ENCODE measurements at places on chromosomes 11 and 22.

- DNase-seq: no peak
Observed at GRCh38 chr11:131370901-131371790, 731 bp downstream of the NTM start.

GRCh38 chr11:2559527-2560311, 114.9 kb downstream of the KCNQ1 start:
- DNase-seq: no peak

- DNase-seq: no peak
Observed at GRCh38 chr11:45151362-45151982, 5.0 kb downstream of the PRDM11 start.

DNA sequence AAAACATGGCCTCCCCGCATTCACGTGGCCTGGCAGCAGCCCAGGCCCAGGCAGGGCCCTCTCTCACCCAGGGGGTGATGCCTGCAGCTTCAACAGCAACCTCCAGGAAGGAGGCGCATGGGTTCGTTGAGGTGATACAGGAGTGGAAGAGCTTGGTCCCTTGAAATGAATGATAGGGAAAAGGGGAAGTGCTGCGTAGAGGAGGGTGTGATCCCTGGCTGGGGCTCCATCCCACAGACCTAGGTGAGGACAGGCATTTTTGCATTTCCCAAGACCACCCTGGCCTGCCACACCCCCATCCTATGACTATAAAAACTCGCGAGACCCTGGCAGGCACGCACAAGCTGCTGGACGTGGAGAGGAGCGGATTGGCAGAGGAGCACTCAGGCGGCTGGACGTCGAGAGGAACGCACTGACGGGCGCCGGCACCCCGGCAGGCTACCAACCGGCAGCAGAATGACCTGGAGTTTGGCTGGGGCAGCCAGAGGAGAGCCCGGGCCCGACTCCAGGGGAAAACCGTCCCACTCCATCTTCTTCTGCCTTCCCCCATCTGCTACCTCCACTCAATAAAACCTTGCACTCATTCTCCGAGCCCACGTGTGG, 32.6 kb downstream of the RTN4R start:
- DNase-seq: no peak

DNA sequence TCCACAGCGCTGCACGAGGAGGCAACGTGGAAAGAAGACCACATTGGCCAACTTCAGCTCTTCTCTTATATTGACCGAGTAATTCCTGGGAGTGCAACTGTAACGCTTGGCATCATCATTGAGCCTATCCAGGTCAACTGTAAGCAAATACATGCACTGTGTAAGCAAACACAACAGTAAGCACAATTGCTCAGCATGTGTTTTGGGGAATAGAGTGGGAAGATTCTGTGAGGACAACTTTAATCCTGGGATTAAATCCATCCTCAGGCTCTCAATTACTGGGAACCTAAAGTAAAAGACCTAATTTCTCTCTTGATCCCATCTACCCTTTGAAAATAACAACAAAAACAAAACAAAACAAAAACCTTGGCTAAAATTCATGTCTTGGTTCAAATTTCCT, 109.5 kb upstream of the DDI1 start:
- no peak for DNase-seq

DNA sequence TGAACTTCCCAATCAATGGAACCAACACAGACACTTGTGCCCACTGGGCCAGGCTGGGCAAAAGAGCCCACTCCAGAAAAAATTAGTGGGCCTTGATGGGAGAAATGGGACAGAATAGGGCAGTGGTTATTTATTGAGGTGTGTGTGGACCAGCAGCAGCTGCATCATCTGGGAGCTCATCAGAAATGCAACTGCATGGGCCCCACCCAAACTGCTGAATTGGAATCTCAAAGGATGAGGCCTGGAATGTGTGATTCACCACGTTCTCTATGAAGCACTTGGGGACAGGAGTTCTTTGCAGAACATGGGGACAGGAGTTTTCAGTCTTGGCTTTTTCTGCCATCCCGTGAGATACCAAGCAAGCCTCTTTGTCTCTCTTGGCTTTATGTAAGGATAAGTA, 255.6 kb upstream of the PLET1 start:
- DNase-seq: no peak

GRCh38 chr22:19648419-19648929, 65.8 kb upstream of the SEPTIN5 start:
- DNase-seq: no peak

GRCh38 chr11:84224042-84224441, 937.9 kb upstream of the CCDC90B start:
- no peak for DNase-seq

GRCh38 chr22:36913427-36914389, at the start of gene CSF2RB:
TSS of gene CSF2RB (plus strand) at chr22:36913628. CDS start at chr22:36922208, 8,580 bp downstream.
- no peak for DNase-seq

DNA sequence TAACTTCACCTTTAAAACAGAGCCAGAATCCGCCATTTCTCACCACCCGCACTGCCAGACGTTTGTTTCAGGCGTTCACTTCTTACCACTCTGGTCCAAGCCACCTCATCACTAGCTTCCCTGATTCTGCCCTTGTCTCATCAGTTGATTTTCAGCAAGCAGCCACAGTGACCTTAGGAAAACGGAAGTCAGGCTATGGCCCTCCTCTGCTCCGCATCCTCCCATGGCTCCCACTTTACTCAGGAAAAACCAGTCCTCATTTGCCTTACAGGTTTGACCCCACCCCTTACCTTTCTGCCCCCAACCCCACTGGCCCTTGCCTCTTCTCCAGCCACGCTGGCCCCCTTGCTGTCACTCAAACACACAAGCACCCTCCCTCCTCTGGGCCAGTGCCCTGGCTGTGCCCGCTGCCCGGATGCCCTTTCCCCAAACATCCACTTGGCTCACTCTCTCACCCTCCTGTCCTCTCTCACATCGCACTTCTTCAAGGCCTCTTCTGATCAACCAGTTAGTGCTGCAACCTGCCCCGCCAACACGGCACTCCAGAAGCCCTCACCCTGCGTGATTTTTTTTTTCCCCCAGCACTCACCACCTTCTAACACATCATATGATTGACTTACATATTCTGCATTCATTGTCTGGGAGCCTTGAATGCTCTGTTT, 18.9 kb downstream of the TPST2 start:
- no peak for DNase-seq

DNA sequence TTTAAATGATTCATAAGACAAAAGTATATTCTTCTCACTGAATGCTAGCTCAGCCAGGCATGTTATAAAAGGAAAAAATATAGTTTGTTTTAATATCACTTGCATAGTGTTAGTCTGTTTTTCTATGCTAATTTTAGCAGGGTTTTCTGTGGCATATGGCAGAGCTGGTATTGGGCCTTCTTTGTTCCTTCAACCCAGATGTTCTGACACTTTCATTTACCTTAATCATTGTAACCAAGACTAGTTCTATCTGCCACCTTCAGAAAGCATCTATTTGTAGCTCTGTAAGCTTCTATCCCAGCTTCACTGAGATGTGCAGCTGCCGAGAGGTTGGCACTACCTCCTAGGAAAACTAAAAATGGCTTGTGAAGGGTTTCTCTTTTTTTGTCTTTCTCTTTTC, 338.7 kb downstream of the GUCY1A2 start:
- DNase-seq: no peak

DNA sequence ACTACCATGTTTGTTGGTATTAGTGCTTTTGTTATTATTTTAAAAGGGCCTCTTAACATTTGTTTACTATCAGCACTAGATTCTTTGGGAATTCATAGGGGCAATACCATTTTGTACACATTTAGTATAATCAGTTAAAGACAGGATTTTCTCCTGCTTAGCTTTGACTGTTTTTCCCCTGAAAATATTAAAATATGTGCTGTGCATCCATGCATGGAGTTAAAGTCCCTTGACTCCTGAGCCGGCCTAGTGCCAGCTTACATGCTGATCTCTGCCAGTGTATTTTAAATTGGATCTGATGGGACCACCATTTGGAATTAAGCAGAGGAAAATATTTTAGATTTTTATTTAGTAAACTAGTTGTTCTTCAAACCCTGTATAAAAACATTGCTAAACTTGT, 161.4 kb downstream of the METTL15 start:
- DNase-seq: no peak

DNA sequence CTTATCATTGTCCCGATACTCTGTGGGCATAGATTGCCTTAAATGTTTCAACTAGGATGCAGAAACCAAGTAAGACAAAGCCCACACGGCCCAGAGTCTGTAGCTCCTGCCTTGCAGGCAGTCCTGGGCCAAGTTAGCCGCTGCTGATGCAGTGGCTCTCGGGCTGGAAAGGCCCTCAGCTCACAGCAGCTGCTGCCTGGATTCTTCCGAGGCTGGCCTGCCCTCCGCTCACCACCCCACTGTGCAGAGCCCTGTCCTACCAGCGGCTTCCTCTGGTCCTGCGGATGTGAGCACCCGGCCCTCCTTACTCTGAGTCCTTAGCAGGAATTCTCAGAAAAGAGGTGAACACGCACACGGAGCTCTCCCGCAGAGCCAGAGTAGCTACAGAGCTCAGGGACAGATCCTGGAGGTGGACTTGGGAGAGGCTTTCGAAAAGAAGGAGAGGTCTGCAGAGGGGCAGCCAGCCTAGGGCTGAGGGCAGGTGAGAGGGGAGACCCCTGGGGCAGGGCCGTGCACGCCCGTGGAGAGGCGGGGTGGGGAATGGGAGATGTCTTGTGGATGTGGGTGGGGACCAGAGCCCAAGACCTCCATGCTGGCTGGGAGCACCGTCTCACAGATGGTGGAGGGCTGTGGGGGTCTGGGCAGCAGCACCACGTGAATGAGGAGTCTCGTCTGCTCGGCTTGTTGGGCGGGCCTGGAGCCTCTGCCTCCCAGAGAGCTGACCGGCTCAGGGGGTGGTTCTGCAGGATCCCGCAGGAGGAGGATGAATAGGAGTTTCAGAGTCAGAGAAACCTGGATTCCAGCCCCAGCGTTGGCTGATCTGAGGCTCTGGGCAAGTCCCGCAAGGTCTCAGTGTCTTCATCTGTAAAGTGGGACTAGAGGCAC, 117.4 kb upstream of the B3GAT1 start:
- DNase-seq: no peak

DNA sequence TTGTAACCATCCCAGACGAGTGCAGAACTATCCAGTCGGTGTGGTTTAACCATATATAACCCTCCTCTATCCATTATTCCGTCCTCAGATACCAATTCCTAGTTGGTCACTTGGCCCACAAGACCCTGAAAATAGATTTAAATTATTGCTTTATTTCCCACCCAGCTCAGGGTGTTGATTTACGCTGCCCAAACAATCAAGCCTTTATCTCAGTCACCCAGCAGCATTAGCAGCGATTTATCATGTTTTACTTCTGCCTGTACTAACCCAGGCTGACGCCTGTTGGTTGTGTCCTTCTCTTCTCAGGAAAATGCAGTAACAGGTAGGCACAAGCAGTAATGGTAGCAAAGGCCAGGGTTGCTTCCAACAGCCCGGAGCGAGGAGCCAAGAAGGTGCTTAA, 81.2 kb downstream of the DSCAML1 start:
- no peak for DNase-seq

DNA sequence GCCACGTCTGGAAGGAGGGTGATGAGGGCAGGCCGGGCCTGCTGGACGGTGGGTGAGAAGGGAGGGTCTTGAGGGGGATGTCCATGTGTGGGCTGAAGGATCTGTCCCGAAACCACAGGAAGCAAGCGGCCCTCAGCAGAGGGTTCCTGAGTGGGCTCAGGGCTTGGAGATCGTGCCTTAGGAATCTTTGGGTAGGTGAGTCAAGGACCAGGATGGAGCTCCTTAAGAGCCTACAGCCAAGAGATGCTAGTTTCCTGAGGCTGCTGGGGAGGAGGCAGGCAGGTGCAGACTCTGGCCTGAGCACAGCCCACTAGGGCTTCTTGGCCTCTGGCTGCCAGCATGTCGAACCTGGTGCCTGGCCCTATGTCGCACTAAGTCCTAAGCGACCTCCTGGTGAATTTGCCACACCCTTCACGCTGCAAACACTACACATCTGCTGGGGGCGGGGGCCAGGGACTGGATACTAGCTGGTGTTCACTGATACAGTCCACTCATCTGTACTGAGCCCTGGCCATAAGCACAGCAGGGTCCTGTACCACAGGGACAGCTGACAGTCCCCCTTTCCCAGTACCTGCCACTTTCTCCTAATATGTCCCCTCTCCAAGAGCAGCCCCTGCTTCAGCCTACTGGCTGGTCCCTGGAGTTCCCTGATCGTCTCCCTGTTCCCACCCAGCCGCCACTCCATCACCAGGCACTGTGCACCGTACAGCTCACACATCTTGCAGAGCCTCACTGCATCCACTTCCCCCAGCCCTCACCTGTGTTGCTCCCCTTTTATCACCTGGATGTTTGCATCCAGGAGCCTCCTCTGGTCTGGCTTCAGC, 19.5 kb downstream of the GNAZ start:
- DNase-seq: no peak

- peak; percentile 6 for DNase-seq
Observed at GRCh38 chr22:47129902-47130635, 367.6 kb downstream of the TBC1D22A start.

GRCh38 chr11:10502770-10503169, 38.2 kb downstream of the RNF141 start:
- DNase-seq: no peak

GRCh38 chr11:68908273-68908672, 4.6 kb downstream of the IGHMBP2 start:
- DNase-seq: no peak

GRCh38 chr11:10902301-10903063, 44.6 kb upstream of the ZBED5 start:
- DNase-seq: no peak

DNA sequence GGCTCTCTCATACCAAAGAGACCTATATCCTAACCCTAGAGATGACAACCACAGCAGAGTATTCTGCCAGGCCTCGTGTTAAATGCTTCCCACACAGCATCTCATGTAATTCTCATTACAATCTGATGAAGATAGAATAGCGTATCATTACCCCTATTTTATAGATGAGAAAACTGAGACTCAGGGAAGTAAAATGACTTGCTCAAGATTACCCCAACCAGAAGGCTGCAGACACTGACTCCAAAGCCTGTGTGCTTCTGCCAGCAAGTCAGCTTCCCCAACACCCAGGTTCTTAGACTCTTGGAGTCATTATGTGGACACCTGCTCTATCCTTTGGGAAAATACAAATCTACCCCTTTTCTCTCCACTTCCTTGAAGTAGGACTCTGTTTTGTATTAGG, 23.6 kb upstream of the TSKU start:
- DNase-seq: no peak

- no peak for DNase-seq
Observed at GRCh38 chr11:69473276-69473845, 8.1 kb upstream of the LINC01488 start.

- no peak for DNase-seq
Observed at GRCh38 chr11:71218789-71219499, 33.4 kb downstream of the SHANK2 start.

DNA sequence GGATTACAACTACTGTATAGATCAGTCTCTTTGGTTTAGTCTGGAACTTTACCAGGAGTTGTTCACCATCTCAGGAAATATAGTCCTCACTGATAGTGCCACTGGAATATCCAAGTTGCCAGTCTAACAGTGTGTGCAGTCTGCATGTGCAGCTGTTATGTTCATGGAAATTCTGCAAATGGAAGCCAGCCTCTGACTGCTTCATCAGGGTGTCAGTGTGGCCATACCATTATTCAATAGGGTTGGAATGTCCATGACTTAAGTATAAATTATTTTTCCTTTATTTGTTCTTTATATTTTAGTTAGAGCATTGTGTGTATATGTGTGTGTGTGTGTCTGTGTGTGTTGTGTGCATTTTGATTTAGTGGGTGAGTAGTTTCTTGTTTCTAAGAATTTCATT, 51.8 kb downstream of the C11orf96 start:
- no peak for DNase-seq
